ENCODE measurements at places on chromosomes 5 and 9. TPM values are rescaled to one million over a fixed set of nuclear protein-coding genes. Genes with fewer than 3 reads are reported as not detected.

DNA sequence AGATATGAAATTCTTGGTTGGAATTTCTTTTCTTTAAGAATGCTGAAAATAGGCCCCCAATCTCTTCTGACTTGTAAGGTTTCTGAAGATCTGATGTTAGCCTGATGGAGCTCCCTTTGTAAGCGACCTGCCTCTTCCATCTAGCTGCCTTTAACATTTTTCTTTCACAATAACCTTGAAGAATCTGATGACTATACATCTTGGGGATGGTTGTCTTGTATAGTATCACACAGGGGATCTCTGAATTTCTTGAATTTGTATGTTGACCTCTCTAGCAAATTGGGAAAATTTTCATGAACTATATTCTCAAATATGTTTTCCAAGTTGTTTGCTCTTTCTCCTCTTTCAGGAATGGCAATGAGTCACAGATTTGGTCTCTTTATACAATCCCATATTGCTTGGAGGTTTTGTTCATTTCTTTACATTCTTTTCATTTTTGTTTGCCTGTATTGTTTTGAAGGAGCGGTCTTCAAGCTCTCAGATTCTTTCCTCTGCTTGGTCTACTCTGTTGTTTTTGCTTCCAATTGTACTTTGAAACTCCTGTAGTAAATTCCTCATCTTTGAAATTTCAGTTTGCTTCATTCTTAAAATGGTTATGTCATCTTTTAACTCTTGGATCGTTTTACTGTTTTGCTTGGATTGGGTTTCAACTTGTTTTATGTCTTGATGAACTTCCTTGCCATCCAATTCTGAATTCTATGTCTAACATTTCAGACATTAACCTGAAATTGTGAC, 245.2 kb upstream of the TARS1 start:
- no peak overlapping the region for H3K4me3 ChIP-seq
- no peak for DNase-seq
- H3K4me1 ChIP-seq = no peaks in the 10 kb centered on the region
- no peaks in the 10 kb centered on the region for H3K27me3 ChIP-seq
- H3K27ac ChIP-seq = no peak overlapping the region
- H3K36me3 ChIP-seq = no peaks in the 10 kb centered on the region

DNA sequence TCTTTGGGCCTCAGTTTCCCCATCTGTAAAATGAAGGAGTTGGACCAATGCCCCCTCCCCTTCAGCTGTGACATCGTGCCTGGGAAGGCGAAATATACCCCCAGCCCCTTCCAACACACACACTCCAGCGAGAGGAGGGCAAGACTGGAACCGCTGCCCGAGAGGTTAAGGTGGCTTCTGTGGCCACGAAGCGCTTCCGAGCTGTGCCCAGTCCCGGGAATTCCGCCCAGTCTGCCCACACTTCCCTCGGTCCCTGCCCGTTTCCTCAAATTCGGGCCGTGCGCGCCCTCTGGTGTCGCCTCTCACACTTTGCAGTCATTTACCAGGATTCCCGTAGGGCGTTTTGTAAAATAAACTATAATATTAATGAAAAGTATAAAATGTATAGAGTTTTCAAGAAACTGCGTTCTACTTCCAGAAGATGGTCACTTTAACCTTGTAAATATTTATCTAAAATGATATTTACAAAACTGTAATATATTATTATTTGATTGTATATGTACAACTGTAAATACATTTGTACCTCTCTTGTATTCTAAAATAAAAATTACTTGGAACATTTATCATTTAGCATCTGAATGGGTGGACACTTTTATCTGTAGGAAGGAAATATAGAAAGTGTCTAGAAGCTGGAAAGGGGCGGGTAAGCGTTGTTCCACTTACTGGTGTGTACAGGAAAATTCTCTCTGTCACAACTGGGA, 11.0 kb upstream of the EXOSC2 start:
- H3K4me1 ChIP-seq = peaks cover 8% of the 10 kb centered on the region
- H3K27me3 ChIP-seq = no peaks in the 10 kb centered on the region
- H3K36me3 ChIP-seq = no peaks in the 10 kb centered on the region
- no peak overlapping the region for H3K27ac ChIP-seq

DNA sequence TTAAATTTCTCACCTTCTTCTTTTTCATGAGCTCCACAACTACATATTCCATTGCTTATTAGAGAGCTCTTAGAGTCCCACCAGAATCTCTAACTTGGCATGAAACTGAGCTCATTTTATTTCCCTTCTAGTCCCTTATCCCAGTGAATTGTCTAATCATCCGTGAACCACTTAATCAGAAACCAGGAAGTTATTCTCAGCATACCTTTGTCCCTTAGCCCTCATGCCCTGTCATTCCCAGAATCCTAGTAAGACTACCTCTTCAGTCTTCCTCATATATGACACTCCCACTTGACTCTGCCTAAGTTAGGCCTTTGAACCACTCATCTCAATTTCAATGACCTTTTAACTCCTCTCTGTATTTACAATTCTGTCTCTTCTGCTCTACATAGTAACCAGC, 93.0 kb upstream of the PAPPA start:
- no peaks in the 10 kb centered on the region for H3K4me1 ChIP-seq
- H3K27me3 ChIP-seq = no peaks in the 10 kb centered on the region
- H3K36me3 ChIP-seq = no peaks in the 10 kb centered on the region
- DNase-seq = no peak
- H3K27ac ChIP-seq = no peak overlapping the region

DNA sequence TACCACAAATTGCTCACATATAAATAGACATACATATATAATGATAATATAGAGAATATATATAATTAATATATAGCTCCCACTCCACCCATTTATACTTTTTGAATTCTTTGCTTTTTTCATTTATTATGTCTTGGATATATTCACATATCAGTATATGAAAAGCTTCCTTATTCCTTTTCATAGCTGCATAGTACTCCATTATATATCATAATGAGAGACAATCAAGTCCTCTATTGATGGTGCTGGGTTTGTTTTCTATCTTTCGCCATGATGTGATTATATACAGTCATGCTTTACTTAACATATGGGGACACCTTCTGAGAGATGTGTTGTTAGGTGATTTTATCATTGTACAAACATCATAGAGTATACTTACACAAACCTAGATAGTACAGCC, 51.6 kb upstream of the ELL2 start:
- no peak overlapping the region for H3K27ac ChIP-seq
- no peaks in the 10 kb centered on the region for H3K4me1 ChIP-seq
- no peaks in the 10 kb centered on the region for H3K27me3 ChIP-seq
- DNase-seq = no peak
- no peak overlapping the region for H3K4me3 ChIP-seq
- no peaks in the 10 kb centered on the region for H3K36me3 ChIP-seq

DNA sequence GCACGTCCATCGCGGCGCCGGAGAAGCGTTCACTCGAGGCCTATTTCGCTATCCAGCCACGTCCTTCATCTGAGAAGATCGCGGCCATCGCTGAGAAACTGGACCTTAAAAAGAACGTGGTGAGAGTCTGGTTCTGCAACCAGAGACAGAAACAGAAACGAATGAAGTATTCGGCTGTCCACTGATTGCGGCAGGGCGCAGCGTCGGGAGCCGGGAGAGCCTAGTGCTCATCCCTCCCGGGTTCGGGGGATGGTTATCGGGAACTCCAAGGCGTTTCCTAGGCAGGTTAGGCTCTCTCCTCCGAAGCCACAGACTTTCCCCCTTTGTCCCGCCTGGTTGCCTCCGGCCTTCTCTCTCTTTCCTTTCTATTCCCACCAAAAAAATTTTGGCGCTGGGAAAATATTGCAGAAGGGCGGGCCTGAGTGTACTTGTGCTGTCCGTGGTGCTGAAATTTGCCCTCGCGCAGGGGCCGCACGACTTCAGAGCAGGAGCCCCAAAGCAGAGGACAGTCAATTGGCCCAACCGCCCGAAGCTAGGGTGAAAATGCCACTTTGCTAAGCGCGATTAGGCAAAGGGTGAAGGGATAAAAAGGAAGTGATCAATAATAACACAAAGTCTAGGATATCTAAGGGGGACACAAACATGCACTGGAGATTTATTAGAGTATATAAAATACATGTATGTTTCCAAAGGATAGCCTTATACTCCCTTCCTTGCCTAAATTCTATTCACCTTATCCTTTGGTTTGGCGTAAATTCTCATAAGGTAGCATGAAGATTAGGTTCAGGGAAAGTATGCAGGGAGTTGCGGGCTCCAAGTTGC, 1.8 kb downstream of the POU4F3 start:
- no peaks in the 10 kb centered on the region for H3K36me3 ChIP-seq
- H3K27ac ChIP-seq = no peak overlapping the region
- no peaks in the 10 kb centered on the region for H3K4me1 ChIP-seq

GRCh38 chr9:116208417-116209232, 55.0 kb downstream of the PAPPA start:
- no peak overlapping the region for H3K27ac ChIP-seq
- no peak overlapping the region for H3K4me3 ChIP-seq

GRCh38 chr5:32265902-32266301, 46.8 kb downstream of the MTMR12 start:
- no peak for DNase-seq
- no peak overlapping the region for H3K4me3 ChIP-seq
- H3K27me3 ChIP-seq = no peaks in the 10 kb centered on the region
- peaks cover 12% of the 10 kb centered on the region for H3K4me1 ChIP-seq
- peaks cover 76% of the 10 kb centered on the region for H3K36me3 ChIP-seq
- no peak overlapping the region for H3K27ac ChIP-seq

GRCh38 chr9:133818444-133818843, 80.3 kb upstream of the SARDH start:
- H3K27me3 ChIP-seq = peaks cover 3% of the 10 kb centered on the region
- no peaks in the 10 kb centered on the region for H3K36me3 ChIP-seq
- no peaks in the 10 kb centered on the region for H3K4me1 ChIP-seq
- no peak overlapping the region for H3K27ac ChIP-seq
- no peak overlapping the region for H3K4me3 ChIP-seq
- DNase-seq = no peak

- H3K4me1 ChIP-seq = no peaks in the 10 kb centered on the region
- H3K4me3 ChIP-seq = no peak overlapping the region
- no peaks in the 10 kb centered on the region for H3K36me3 ChIP-seq
- no peaks in the 10 kb centered on the region for H3K27me3 ChIP-seq
- no peak overlapping the region for H3K27ac ChIP-seq
Measured at GRCh38 chr9:95120781-95121370, 196.6 kb downstream of the FANCC start.

DNA sequence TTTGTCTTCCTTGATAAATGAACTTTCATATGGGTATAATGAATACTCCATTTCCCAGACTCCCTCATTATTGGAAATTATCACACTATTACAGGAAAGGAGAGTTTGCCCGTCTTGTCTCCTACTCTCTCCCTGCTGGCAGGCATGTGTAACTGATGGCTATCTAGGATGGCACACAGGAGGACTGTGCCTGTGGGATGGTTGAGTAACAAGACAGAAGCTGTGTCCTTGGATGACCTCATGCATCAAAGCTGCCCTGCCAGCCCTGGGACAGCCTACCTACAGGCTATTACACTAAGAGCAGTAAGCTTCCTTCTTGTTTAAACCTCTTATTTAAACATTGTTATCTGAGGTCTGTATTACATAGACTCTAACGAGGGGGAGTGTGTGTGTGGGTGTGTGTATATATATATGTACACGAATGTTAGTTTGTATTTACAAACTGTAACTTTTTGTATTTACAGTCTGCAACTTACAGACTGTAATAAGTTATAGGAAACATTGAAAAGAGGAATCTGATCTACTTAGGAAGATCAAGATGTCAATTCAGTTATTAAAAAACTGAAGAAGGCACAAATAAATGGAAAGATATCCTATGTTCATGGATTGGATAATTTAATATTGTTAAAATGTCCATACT, 247.6 kb upstream of the ACO1 start:
- no peaks in the 10 kb centered on the region for H3K27me3 ChIP-seq
- no peaks in the 10 kb centered on the region for H3K4me1 ChIP-seq
- no peak for DNase-seq
- H3K36me3 ChIP-seq = no peaks in the 10 kb centered on the region
- no peak overlapping the region for H3K27ac ChIP-seq
- no peak overlapping the region for H3K4me3 ChIP-seq

DNA sequence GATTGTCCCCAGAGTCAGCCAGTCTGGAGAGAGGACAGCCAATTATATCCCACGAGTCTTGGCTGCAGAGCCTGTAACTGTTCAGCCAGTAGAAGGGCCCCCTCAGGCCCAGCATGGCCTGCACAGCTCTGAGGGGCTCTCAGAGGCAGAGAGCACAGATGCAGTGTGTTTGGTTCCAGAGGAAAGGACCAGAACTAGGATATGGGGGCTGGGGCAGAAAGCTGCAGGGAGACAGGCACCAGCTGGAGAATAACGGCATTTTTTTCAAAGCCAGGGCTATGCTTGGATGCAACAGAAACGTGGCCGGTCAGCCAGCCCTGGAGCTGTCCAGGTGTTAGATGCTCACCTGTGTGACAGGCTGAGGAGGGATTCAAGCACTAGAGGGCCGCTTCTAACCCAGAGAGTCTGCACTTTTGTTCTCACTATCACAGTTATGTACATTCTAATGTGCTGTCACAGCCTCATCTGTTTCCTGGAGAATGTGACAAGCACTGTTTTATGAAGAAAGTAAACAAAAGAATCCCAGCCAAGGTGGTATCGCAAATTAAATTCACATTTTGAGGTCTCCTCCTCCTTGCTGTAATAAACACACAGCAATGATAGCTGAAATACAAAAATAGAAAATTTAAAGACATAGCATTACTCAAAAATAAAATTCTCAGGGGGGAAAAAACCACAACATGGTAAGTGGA, 96.5 kb downstream of the GABBR2 start:
- H3K27me3 ChIP-seq = no peaks in the 10 kb centered on the region
- no peaks in the 10 kb centered on the region for H3K4me1 ChIP-seq
- no peak for DNase-seq
- H3K4me3 ChIP-seq = no peak overlapping the region

GRCh38 chr9:33350310-33350709, 52.1 kb downstream of the AQP7 start:
- H3K27ac ChIP-seq = no peak overlapping the region
- no peak for DNase-seq
- H3K36me3 ChIP-seq = peaks cover 55% of the 10 kb centered on the region
- H3K27me3 ChIP-seq = no peaks in the 10 kb centered on the region
- no peaks in the 10 kb centered on the region for H3K4me1 ChIP-seq

DNA sequence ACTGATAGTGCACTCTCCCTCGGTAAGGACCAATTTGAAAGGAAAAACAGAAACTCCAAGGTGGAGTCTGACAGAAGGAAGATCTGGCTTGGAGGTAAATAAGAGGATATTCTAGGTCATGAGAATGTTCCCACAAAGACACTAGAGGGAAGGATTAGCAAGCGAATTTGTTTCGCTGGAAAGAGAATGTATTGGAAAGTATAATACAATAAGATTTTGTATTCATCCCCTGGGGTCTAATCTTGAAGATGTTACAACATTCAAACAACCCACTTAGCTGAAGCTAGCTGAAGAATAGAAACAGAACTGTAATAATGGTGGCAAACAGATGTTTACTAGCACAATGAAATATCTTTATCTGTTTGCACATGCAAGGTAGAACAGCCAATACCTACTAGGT, 158.7 kb downstream of the GNAQ start:
- no peak for DNase-seq
- H3K36me3 ChIP-seq = no peaks in the 10 kb centered on the region

Gene PCDHGA11
- total RNA-seq = 1.3 TPM

Gene TERT
- total RNA-seq = not detected

Gene IFNA17
- total RNA-seq = not detected

Gene GBGT1
- total RNA-seq = 3.6 TPM

Gene NUTM2G
- not detected for total RNA-seq

Gene PCA3
- not detected for total RNA-seq

Gene SLCO6A1
- total RNA-seq = not detected

All from gastrocnemius medialis (tissue), 4 donors.